ENCODE measurements at places on chromosomes 4 and X.

GRCh38 chr4:80419946-80420345, 84.4 kb downstream of the CFAP299 start:
- DNase-seq = no peak

DNA sequence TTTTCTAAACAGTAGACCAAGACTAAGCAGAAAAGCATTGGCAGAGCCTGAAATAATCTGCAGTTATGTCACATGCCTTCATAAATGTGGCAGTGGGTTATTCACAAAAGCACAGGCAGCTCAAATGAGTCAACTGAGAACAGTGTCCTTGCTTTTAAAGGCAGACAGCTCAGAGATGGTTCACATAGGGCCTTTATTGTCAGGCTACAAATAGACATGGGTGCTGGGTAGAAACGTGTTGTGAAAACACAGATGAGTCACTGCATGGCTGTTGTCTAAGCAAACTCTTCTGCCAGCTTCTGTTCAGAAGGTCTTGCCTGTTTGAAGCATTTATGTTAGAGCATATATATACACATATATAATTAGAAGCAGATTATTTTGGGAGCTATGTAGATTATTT, 118.0 kb downstream of the SLC4A4 start:
- DNase-seq = no peak

GRCh38 chr4:150045410-150045809, 32.8 kb upstream of the DCLK2 start:
- DNase-seq = no peak

DNA sequence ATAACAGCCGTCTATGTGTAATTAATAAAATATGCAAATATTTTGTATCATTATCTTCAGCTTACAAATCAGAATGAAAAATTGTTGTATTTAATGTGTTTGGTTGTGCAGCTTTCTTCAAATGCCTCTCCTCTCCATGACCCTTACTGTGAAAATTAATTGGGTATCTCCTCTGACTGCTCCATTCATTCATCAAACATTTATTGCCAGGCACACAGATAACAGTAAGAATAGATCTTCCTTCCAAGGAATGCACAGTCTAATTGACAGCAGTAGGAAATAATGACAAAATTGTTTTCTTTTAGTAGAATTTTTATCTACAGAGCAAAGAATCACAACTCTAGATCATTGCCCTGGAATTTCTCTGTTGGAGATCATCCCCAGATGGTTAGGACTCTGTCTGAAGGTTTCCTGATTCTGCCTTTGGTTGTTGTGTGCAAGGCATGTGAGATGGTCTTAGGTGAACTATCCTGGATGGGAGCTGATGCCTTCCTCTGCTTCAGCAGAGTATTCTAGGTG, 395.0 kb upstream of the FAT1 start:
- no peak for DNase-seq

GRCh38 chr4:177047851-177048174, 255.1 kb upstream of the VEGFC start:
- no peak for DNase-seq

DNA sequence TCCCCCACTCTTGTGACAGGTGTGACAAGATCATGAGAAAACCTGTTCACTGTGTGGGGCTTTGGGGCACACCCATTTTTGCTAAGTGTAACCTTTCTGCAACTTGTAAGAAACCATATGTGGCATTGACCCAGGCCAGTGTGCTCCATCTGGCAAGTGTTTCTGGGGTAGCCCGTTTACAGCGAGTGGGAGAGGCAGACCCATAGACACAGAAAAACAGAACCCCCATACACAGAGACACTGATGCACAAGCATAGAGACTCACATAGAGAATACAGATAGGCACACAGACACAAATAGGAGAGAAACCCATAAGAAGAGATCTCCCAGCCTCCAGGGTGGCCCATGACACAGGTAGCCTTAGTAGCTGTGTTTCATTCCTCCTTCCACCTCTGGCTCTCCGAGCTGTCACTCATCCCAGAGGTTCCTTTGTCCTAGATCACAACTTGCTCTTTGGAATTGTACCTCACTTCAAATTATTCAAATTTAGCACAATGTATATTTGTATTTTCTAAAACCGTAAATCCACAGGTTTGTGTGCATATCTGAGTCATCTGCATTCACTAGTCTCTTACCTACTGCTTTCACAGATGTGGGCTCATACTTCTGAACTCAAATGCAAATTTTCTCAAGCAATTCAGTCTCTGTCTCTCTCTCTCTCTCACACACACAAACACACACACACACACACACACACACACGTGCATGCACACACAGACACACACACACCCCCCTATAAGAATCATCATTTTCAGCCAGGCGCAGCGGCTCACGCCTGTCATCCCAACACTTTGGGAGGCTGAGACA, 114.4 kb downstream of the SH3KBP1 start:
- DNase-seq = no peak

DNA sequence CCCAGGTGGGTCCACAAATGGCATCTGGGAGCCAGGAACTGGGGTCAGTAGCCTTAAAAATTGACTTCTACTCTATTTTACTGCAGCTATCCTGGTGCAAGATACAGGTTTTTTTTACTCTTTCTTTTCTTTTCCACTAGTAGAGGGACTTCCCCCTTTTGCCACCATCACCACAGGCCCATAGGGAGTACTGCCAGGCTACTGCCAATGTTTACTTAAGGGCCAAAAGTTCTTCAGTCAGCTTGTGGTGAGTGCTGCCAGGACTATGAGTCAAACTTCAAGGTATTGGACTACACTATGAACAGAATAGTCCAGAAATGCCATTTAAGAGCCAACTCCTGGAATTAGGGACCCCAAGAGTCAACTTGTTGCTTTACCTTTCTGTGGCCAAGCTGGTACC, 94.7 kb downstream of the EDA2R start:
- no peak for DNase-seq

- DNase-seq = no peak
These were observed 204.7 kb upstream of the GABRA2 start for GRCh38 chr4:46594661-46595060.

GRCh38 chr4:108322497-108322896, 153.8 kb upstream of the LEF1 start:
- no peak for DNase-seq

GRCh38 chr4:42478946-42479345, 81.7 kb downstream of the SHISA3 start:
- no peak for DNase-seq

- DNase-seq = no peak
These were observed 11.6 kb upstream of the MAD2L1 start for GRCh38 chr4:120078216-120078615.

DNA sequence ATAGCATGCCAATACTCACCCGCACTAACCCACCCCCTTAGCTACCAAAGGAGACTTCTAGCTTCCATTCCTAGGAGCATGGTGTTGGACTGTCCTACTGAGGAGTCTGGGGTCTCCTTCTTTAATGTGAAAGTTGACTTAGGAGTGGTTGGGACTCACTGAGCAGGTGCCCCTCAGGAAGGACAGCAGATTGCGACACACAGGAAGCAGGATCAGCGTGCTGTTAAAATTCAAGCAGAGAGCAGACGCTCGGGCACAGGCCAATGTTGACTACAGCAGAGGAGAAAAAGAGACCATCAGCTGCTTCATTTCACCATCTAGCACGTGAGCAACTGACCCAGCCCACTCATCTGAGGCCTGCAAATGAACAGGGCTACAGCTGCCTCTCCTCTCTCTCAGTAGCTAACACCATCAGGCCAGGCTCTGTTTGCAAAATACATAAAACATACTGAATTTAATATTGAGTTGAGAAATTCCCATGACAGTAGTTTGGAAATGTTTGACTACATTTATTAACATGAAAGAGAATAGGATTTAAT, 10.8 kb downstream of the NOX1 start:
- DNase-seq = no peak

GRCh38 chrX:150084496-150085229, 146.4 kb upstream of the EOLA2 start:
- DNase-seq = no peak

DNA sequence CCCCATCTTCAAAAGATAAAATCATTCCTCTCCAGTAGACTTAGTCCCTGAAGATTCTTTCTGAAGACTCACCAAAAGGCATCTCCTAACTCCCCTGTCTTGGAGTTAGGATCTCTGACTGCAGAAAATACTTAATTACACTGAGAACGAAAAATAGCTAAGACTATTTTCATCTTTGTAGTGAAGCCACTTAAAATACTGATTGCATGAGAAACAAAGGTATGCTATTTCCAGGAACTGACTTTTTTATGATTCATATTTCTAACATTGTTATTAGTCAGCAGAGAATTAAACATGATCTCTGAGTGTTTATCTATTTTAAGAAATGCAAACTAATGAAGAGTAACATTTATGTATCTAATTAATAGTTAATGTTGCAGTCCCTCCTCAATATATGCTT, 71.8 kb upstream of the NR3C2 start:
- no peak for DNase-seq

DNA sequence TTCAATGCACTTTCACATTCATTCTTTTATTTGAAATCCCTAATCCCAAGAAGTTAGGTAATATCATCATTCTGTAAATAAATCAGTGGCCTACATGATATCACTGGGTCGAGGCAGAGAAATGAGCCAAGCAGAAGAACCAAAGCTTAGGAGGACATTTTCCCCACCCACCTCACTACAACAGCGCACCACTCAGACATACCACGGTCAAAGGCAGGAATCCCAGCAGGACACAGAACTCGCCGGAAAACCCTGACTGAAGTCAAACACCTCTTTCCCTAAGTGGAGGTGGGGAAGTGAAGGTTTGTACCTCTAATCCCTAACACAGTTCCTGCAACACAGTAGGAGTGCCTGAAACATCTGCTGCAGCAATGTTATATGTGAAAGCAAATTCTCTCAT, 21.5 kb downstream of the RELL1 start:
- no peak for DNase-seq

DNA sequence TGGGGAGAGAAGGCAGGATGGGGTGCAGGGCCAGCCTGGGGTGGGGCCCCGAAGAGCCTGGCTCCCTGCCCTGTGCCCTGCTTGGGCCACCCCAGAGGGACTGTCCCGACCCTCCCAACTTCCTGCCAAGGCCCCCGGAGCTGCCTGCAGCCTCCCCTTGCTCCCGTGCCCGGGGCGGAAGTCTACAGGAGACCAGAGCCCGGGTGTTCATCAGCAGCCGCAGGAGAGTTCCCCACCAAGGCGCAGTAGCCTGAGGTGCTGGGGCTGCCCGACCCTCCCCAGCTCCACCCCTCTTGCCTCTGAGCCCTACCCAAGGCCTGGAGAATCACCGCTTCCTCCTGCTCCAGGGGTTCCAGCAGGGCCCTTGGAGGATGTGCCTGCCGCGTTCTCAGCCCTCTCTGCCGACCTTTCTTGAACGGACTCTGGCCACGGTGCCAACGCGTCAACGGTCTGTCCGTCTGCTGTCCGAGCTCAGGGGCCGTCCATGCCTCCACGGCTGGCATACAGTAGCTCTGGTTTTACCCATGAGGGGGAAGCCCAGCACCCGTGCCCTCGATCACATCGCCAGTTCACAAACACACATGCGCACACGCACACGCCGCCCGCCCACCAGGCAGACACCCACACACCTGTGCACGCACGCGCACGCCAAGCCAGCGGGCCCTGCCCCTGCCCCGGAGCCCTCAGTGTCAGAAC, 36.0 kb upstream of the SPON2 start:
- peak; percentile 51 for DNase-seq

DNA sequence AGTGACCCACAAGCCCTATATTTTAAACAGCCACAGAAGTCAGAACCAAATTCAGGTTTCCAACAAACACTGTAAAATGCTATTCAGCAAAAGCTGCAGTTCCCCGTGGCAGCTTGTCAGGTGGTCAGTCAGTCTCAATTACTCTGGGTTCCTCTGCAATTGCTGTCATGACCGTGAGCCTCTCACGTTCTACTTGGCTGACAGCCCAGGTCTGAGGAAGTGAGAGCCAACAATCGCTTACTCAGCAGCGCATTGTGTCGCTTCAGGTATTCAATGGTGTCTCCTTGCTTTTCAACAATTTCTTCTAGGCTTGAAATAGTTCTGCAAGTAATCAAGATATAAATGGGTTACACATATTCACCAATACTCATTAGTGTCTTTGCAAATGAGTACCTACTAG, 25.8 kb downstream of the TRIM75 start:
- DNase-seq = no peak

DNA sequence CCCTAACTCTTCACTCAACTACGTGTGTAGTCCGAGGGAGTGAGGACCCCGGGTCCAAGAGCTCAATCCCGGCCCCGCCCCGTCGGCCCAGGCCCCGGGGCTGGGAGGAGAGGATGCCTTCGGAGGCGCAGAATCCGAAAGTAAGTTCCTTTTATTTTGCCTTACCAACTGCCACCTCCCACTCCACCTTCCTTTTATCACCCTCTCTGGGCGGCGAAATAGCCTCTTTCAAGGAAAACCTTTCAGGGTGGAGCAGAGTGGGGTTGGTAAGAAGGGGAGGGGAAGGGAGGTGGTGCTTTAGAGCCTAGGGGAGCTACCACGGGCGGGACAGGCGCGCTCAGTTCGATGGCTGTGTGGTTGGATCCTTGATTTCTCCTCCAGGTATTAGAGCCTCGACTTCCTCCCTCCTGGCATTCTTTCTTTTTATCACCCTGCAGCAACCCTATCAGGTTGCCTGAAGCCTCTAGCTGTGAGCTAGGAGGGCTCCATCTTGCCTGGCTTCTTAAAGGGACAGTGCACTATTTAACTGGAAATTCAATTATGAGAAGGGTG, 191.2 kb downstream of the RRAGB start:
- peak; percentile 42 for DNase-seq

GRCh38 chrX:54193085-54193821, 10.2 kb upstream of the FAM120C start:
- DNase-seq = no peak

DNA sequence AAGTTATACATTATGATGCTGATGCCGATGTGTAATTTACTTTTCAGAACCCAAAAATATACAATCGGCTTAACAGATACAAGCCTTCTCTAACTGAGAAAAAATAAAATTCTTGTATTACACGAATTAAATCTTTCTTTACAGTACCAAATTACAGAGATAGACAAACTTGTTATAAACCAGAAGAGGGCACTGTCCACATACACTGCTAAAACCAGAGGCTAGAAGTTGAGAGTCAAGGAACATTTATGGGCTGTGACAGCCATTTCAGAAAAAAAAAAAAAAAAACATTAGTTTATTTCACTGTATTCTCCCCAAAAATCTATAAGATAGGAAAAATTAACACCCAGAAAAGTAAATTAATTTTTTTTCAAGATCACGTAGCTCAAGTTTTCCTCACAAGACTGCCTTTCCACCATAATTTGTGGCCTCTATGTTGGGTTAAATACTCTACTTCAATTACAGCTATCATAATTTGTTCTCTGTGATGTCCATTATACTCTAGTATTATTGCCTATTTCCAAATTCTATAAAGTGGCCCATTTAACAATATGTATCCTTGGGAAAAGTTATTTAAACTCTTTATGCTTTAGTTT, 12.0 kb downstream of the EREG start:
- DNase-seq = peak; percentile 48

DNA sequence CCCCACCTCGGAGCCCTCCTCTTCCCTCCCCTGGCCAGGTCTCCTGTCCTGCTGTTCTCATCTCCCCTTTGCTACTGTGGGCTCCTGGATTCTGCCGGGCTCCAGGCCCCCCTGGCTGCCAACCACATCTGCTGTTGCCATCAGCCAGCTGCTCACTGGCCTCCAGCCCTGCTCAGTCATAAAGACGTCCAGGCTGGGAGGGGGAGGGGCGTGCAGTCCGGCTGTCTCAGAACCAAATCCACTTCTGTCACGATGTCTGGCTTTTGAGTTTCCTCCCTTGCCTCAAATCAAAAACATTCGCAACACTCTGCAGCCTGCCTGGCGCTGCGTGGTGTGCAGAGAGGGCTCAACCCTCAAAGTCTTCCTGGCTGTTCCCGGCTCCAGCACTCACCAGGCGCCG, 7.1 kb downstream of the RASL11B start:
- DNase-seq = no peak

- DNase-seq = no peak
These were observed 14.8 kb upstream of the GPRASP2 start for GRCh38 chrX:102697494-102697893.

- no peak for DNase-seq
These were observed 41.8 kb downstream of the AASDH start for GRCh38 chr4:56345458-56345857.

All from iPS-NIHi11 (cell line).